Glomerular endothelial cell (primary cell): ENCODE measurements at places on chromosomes 4 and X.
A peak's percentile ranks its signal among the peaks of the same experiment; 100 is the strongest.

- DNase-seq = no peak
Measured at GRCh38 chrX:33160273-33160672, 51.1 kb downstream of the DMD start.

- no peak for DNase-seq
Measured at GRCh38 chrX:149255860-149256259, 249.2 kb downstream of the IDS start.

- no peak for DNase-seq
Measured at GRCh38 chr4:90142081-90142480, 14.9 kb downstream of the CCSER1 start.

- no peak for DNase-seq
Measured at GRCh38 chrX:11439846-11440245, 146.6 kb downstream of the AMELX start.

GRCh38 chr4:8228319-8229250 is 29.5 kb downstream of the SH3TC1 start:
- DNase-seq = peak; percentile 55
